ENCODE measurements at places on chromosomes 12 and 14.

DNA sequence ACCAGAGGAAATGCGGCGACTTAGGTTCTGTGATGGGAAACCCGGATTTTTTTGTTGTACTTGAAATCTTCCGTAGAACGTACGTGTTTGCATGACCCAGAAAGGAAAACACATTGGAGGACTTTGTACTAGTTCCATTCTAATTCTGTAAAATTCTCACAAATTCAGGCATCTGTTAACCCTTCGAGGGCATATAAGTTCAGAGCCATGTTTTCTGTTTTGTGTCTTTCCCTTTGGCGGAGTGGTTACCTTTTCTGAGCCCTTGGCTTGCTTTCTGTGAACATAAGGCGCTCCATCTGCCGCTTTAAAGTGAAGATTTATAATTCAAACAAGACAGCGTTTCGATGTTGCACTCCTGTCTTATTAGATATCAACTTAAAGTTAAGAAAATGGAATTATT, 34.2 kb downstream of the BICD1 start:
- DNase-seq: no peak

GRCh38 chr12:49939707-49940106, 10.8 kb upstream of the AQP2 start:
- DNase-seq: no peak

DNA sequence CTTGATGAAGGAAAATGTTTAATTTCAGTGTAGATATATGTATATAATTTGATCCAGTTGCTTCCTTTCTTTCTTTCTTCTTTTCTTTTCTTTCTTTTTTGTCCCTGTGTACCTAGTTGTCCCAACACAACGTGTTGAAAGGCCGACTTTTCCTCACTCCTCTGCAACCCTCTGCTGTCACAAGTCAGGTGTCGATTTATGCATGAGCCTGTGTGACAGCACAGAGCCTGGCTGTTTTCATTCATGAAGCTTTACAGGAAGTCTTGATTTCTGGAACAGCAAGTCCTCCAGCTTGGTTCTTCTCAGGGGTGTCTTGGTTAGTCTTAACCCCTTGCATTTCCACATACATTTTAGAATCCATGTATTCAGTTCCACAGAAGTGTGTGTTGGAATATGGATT, 88.1 kb downstream of the PPP2R5C start:
- no peak for DNase-seq

GRCh38 chr12:16955083-16955657, 349.2 kb upstream of the LMO3 start:
- DNase-seq: no peak

GRCh38 chr14:69316449-69317101, 56.6 kb downstream of the GALNT16 start:
- no peak for DNase-seq

DNA sequence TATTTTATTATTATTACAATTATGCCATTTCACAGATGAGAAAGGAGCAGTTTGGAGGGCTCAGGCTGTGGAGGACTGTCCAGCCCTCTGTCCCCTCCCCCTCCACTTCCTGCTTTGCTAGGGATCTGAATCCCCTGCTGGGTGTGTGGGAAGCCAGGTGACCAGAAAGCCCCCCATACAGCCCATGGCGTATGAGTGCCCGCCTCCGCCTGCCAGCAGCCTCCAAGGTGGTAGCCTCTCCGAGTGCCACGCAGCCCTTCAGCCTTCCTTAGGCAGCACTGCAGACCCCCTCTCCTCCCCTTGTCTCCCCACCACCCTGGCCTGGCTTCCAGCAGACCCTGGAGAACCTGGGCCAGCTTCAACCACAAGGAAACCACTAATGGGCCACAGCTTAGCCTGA, 12.6 kb downstream of the DTX1 start:
- no peak for DNase-seq

All from liver (tissue), 10 donors.